ENCODE measurements at places on chromosomes 2 and 18.

- DNase-seq, result no peak
Measured at GRCh38 chr2:235661167-235661937, 167.5 kb downstream of the AGAP1 start.

DNA sequence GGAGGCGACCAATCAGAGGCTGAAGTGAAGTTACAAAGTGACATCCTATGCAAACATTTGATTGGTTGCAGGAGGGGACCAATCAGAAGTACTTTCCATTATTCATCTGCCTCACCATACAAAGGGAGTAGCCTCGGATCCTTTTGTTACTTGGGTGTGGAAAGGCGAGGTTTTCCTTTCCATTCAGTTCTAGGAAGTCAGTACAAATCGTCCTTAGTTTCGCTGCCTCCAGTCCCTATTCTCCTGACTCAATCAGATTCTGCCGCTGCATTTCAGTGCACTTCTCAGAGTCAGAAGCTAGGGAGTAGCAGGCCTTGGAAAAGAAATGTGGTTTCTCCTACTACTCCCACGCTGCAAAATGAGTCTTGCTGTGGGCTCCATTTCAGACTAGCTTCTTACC, 149.4 kb downstream of the DTNA start:
- DNase-seq, result no peak

DNA sequence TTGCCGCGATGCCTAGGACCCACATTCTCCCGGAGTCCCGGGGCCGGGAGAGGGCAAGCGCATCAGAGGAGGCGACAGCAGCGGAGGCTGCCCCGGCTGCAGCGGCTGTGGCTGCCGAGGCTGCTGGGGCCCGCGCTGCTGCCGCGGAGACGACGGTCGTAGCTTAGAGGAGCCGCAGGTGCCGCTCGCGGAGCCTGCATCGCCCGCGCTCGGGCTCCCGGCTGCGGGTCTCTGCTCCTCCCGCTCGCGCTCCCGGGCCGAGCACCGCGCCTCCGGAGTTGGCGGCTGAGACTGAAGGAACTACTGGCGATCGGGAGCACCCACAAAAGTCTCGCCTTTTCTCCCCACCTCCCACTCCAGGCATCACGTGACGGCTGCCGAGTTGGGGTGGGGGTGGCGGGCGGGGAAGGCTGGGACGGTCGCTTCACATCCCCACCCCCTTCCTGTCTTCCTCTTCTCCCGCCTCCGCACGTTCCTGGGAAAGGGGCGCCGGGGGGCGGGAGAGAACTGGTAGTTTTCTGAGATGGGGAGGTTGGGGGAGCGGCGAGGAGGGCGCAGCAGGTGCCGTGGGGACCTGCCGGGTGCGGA, at the start of gene LYPD1:
Gene LYPD1, minus strand, starts transcription at position 298 of the 588 bp plus-strand sequence. Its CDS starts 273 bp downstream, at position 25.
- DNase-seq, result no peak

DNA sequence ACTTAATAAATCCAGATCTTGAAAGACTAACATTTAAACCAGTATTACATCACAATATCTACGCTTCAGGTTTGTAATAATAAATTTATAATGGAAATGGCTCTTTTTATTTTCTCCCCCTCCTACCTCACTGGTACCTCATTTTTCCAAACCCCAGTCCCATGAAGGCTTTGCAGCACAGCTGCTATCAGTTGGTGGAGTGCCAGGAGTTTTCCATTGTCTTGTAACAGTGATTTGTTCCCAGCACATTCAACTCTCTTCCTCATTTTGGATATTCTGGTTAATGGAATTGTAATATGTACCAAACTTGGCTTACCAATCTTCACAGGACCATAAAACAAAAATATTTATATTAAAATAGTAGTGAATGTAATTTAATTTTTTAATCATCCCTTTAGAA, 91.2 kb downstream of the VRK2 start:
- no peak for DNase-seq

DNA sequence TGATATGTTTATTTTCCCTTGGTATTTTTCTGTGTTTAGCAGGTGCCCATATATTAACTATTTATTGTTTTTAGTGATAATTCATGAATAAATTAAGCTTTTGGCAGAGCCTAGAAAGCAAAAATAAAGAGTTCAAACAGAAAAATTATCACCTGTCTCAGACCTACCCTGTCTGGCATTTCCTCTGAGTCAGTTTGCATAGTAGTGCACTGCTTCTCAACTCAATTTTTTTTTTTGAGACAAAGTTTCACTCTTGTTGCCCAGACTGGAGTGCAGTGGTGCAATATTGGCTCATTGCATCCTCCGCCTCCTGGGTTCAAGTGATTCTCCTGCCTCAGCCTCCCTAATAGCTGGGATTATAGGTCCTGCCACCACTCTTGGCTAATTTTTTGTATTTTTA, 793.9 kb downstream of the SUCLG1 start:
- DNase-seq, result no peak
